ENCODE measurements at places on chromosomes 11 and 22. TPM values are rescaled to one million over a fixed set of nuclear protein-coding genes. Genes with fewer than 3 reads are reported as not detected.

DNA sequence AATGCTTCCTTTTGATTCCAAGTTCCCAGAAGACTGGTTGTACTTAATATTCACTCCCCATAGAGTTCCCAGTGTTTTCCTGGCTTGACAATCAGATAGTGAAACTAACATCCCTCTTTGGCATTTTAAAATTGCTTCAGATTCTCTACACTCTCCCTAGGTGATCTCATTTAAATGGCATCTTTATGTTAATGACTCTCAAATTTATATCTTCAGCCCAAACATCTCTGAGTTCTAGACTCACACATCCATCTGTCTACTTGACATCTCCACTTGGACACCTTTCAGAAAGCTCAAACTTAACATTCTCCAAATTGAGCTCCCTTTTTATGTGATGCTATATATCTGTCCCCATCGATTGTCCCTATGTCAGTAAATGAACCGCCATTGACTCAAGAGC is 232.0 kb downstream of the NTM start:
- no peak for DNase-seq

- no peak for DNase-seq
Observed at GRCh38 chr11:90133560-90134477, 644 bp upstream of the NAALAD2 start.

Gene FOXRED2
- 22.1 TPM for total RNA-seq

Gene CHADL
- 2.5 TPM for total RNA-seq

Gene GTSE1
- 6.4 TPM for total RNA-seq

Gene C22orf23
- total RNA-seq = 0.26 TPM

Gene OR51B5
- 0.41 TPM for total RNA-seq

Data from left lung (tissue), 14 donors.